ENCODE measurements at places on chromosomes 13 and 19.

DNA sequence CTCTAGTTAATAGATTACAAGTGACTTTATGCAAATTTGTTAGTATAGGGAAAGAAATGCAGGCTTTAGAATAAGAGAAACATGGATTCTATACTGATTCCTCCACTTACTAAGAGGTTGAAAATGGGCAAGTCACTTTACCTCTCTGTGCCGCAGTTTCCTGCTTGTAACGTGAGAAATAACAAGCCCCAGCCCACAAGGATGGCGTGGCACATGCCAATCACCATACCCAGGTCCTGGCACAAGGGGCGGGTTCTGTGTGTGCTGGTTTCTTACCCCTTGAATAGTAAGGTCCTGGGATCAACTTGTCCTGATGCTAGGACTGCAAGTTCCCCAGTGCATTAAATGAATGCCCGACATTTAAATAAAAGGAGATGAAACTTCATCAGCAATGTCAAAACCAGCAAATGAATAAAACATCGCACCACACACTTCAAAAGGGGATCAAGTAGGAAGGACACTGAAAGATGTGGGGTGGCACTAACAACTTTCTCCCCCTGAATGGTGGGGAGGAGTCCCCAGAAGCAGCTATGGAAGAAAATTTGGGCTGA lies 7.9 kb upstream of the SIGLEC9 start:
- DNase-seq = no peak

DNA sequence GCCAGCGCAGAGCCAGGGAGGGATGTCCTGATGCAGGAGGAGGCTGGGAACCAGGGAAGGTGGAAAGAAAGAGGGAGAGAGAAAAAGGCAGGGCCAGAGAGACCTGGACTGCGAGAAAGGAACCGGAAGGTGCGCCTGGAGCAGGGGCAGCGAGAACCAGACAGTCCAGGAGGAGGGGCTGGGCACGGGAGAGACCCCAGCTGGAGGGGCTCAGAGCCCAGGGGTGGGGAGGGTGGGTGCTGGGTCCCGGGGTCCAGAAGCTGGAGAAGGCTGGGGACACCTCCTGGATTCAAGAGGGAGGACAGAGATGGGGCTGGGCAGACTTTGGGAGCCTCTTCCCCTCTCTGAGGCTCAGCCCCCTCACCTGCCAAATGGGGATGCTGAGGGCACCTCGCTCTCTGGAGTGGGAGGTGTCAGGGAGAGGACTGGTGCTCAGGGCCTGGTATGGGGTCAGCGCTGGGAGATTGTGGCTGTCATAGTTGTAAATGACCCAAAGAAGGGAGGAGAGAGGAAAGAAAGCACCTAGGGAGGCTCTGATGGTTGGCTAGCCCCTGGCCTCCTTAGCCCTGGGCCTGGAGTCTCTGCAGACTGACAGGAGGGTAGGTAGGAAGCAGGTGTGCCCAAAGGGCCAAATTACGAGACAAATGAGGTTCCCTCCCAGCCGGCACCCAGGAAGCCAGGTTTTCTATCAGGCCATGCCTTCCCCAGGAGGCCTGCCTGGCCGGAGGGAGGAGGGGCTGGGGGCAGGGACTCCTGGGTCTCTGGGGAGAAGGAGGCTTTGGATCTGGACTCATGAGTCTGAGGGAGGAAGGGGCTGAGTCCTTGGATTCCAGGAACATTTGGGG lies 1.3 kb upstream of the SPACA6 start:
- no peak for DNase-seq

- DNase-seq = no peak
Observed at GRCh38 chr19:19487950-19488874, 27.1 kb downstream of the TSSK6 start.

GRCh38 chr19:56310462-56310861 lies 4.2 kb downstream of the ZSCAN5A start:
- no peak for DNase-seq

DNA sequence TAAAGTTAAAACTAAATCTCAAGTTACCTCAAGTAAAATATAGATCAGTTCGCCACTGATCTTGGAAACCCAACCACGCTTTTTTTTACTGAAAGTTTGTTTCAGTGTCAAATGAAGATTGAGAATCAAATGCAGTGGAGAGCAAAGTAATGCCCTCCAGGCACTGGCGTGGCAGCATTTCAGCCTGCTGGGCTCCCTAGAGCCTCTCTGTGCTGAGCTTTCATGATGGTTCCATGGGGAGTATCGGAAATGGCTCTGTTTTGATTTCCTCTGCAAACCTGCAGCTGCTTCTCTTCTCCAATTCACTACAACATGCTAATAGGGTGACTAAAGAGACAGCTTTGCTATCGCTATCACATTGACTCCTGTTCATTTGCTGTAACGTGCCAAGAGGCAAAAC lies 141.6 kb downstream of the FGF14 start:
- DNase-seq = no peak

DNA sequence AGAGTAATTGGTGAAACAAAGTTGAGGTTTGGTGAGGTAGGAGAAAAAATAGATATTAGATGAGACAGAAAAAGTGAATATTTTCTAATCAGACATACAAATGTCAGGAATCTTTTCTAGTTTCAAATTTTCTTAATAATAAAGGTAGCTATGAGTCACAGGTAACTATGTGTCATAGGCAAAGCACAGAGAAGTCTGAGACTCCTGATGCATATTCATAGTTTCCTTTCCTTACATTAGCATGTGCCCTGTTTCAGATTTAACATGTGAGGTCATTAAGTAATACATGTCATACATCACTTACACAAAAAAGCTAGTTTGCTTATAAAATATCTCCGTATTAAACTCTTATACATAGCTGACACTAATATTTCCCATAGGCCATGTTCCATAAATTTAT lies 1141.3 kb upstream of the PCDH20 start:
- DNase-seq = no peak

- DNase-seq = no peak
Observed at GRCh38 chr19:38664503-38665211, 17.2 kb downstream of the ACTN4 start.

DNA sequence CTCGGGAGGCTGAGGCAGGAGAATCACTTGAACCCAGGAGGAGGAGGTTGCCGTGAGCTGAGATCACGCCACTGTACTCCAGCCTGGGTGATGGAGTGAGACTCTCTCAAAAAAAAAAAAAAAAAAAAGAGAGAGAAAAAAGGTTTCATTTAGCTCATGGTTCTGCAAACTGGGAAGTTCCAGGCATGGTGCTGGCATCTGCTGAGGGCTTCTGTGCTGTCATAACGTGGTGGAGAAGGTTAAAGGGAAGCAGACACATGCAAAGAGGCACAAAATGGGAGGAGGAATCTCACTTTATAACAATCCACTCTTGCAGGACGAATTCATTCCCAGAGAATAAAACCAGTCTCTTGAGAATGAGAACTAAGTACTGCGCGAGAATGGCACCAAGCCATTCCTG lies 34.9 kb upstream of the SIAH3 start:
- DNase-seq = no peak

DNA sequence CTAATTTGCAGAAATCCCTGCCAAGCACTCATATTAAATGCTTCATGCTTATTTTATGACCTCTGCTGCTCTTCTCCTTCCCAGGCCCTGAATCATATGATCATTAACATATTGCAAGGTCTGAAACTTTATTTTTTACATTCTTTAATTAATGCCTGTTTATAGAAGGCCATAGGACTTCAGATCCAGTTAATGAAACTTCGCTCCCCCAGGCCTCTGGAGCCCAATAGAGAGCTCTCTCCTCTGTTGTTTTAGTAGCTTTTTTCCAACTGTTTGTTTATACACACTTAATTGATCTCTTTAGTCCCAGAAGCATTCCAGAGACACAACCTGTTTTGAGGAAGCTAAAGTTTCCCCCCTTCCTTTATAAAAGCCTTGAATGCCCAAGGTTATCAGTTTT lies 68.3 kb downstream of the DACH1 start:
- no peak for DNase-seq

DNA sequence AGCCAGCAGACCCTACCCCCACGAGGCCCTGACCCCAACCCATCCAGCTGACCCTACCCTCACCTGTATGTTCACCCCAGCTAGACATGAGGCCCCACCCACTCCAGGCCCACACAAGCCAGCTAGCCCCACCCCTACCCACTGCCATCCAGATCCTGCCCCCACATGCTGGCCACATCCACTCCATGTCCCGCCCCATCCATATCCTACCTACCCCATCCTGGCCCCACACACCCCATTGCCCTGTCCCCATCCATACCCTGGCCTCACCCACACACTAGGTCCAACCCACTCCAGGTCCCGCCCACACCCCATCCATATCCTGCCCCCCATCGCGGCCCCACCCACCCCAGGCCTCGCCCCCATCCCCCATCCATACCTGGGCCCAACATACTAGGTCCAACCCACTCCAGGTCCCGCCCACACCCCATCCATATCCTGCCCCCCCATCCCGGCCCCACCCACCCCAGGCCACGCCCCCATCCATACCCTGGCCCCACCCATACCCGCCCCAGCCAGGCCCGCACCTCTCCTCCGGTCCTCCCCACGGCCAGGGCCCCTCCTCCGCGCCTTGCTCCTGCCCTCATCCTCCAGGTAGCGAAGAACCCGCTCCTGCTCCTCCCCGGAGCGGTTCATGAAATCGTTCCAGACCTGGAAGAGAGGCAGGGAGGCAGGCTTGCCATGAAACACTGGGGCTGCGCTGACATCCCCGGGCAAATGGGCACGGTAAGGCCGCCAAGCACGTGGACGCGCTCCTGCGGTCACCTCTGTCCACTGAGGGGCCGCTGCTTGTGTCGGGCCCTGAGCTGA lies 7.2 kb downstream of the RNU6-9 start:
- DNase-seq = peak; percentile 63

DNA sequence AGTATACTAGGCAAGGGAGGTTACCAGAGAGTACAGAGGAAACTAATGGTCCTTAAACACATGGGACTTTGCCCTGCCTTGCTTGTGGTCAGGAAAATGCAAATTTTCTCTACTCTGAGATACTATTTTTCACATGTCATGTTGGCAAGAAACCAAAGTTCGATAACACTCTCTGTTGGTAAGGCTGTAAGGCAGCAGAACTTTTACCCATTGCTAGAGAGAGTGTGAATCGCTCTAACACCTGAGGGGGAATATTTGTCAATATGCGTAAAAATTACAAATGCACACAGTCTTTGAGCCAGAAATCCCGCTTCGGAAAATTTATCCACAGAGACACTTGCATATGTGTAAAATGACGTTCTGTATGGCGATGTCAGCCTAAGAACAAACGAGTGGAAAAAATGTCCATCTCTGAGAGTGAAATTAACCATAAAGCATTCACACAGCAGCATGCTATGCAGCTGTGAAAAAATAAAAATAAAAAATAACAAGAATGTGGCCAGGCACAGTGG lies 9.5 kb upstream of the RFX1 start:
- no peak for DNase-seq

- peak; percentile 68 for DNase-seq
Observed at GRCh38 chr19:48812094-48812929, 1.5 kb upstream of the BCAT2 start.

DNA sequence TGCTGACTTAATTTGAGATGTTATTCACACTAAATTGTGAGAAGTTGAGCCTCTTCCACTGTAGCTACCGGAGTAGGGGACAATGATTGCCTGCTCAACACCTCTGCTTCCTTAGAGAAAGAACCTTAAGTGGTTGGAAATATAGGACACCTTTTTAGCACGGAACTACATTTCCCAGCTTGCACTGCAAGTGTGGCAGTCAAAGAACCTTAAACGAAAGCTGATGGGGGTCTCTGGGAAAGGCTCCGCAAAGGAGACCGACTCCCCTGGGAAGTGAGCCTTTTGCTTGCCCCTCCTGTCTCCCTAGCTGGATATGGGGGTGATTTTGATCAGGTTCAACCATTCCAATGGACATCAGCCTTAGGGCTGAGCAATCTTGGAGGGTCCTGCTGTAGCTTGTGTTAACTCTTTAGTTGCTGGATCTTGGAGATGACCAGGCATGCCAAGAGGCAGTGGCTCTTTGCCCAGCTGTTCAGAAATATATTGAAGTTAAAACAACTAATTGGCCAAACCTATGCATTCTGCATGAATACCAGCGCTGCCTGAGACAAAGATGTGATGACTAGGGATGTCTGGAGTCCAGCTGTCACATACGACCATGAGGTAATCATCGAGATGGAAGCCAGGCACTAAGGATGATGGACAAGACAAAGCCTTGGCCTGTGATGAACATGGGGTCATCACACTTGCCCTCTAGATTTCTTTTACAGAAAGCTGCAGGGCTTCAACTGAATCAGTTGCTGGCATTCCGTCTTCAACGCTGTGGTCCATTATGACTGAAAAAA lies 286.5 kb downstream of the FOXO1 start:
- DNase-seq = no peak

Measured in natural killer cell (primary cell).